Caco-2 (cell line): ENCODE measurements at places on chromosomes 2 and 18.

- no peak for DNase-seq
These were observed 25.6 kb downstream of the HADHB start for GRCh38 chr2:26270373-26270772.

GRCh38 chr2:12884713-12885282 is 168.1 kb downstream of the TRIB2 start:
- DNase-seq, result no peak

DNA sequence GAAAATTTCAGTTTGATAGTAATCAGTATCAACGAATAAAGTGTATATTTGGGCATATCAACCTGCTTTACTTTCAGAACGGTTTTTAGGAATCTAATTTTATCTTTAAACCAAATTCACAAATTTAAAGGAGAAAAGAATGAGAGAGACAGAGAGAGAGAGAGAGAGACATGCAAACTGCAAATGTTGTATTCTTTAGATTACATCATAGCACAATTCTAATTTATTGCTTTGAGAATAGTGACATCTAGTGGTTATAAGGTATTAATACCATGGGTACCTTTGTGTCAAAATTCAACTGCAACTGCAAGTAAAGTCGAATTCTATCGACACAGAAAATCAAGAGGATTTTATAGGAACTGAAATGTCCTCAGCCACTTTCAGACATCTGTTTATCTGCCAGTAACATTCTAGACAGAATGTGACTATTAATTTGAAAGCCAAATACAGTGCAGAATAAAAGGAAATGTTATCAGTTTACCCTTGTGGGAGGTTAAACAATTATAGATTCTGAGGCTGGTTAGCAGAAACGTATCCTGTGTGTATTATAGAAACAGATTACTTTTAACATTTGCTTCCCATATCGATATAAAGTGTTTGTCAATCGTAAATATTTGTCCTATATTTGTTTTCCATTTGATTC is 529.8 kb upstream of the VRK2 start:
- DNase-seq, result no peak

DNA sequence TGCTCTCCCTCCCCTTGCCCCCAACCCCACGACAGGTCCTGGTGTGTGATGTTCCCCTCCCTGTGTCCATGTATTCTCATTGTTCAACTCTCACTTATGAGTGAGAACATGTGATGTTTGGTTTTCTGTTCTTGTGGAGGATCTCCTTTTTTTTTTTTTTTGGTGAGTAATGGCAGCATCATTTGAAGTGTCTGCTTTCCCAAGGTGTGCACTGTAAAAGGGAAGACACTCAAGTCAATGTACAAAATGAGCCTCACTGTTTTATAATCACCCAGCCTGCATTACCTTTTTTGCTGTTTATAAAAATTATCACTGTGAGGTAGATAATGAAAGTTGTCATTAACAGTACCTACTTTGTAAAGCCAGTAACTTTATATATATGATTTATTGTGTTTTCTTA is 56.9 kb downstream of the INSIG2 start:
- no peak for DNase-seq

GRCh38 chr2:74001781-74002504 is 17.2 kb downstream of the TET3 start:
- DNase-seq, result peak; percentile 29

- DNase-seq, result no peak
These were observed 57.9 kb downstream of the GCA start for GRCh38 chr2:162401871-162402270.
